NCI-H526 treated with DMSO at 0.1 percent for 48 hours (cell line): ENCODE measurements at places on chromosomes 2 and 18.
A peak's percentile ranks its signal among the peaks of the same experiment; 100 is the strongest.

DNA sequence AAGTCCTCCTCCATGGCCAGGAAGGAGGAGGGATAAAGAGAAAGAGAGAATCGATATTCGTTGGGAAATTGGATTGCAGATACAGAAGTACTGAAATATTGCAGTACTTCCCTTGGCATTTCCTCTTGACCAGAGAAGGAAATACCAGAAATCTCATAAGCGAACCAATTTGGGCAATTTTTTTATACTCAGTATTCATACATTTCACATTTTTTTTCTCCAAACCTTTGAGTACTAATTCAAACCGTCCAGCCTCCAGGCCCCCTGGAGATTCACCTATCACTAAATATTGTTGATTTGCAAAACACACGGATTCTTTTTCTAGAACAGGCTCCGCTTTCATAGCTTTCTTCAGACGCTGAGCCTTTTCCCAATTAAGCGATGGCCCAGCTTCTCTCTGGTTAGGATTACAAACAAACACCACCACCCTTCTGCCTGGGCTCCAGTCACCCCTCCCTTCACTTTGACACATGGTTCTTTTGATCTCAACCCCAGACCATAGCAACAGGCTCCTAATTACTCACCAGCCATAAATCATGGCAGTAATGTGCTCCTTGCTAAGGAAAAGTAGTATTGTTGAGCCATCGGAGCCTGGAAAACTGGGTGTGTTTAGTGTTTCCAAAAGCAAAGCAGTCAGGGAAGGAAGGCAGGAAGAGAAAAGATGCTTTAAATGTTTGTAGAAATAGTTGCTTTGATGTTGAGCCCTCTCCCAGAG, 138.4 kb upstream of the CCDC68 start:
- DNase-seq: no peak

DNA sequence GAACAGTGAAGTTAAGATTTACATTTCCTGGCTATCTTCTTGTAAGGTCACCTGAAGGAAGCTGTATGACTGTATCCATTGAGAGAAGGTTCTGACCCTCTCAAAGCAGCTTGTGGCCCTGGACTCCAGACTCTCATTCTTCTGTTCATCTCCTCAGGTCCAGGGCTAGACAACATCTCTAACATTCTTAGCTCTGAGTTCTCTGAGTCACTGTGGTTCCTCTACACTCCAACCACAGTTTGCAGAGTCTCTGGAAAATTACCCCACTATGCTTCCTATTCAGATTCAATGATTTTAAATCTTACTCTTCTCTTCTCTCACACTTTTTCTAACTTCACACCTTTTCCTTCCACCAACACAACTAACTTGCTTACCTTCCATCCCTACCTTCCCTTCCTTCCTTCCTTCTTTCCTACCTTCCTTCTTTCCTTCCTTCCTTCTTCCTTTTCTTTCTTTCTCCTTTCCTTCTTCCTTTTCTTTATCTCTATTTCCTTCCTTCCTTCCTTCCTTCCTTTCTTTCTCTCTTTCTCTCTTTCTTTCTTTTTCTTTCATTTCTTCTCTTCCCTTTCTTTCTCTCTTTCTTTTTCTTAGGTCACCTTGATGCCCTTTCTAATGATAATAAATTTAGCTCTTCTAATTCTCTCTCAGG, 824.3 kb upstream of the ZEB2 start:
- DNase-seq: no peak

DNA sequence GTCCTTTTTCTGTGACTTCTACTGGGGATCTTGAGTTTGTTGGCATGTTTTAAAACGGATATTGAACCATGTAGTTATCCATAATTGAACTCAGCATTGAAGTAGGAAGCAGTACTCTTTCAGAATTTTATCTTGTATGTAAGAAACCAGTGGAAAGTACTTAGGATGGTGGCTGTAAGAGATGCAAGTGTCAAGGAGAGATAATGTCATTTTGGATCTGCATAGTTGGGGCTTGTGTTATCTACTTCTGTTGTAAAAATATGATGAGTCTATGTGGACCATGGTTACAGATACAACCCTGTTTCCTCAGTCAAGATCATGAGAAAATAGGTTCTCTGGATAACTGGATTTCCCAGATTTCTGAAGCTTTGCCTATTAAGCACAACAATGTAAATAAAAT, 113.7 kb downstream of the NAB1 start:
- no peak for DNase-seq

GRCh38 chr2:239240414-239240881, 160.4 kb downstream of the HDAC4 start:
- DNase-seq: peak; percentile 69

DNA sequence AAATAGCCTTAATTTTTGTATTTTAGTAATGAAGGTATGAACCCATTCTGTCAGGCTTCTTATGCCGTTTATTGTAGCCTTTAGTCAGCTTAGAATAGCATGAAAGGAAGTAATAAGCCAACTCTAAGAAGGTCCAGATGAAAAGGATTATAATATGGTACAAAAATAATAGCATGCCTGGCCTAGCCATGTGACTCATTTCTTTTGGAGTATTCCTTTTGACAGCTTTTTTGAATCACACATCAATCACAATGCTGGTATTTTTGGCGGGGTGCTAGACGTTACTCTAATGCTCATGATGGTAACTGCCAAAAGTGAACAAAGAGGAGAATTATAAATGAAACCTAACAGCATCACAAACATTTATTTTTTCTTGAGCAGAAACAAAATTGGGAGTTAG, 19.9 kb downstream of the FMNL2 start:
- no peak for DNase-seq

DNA sequence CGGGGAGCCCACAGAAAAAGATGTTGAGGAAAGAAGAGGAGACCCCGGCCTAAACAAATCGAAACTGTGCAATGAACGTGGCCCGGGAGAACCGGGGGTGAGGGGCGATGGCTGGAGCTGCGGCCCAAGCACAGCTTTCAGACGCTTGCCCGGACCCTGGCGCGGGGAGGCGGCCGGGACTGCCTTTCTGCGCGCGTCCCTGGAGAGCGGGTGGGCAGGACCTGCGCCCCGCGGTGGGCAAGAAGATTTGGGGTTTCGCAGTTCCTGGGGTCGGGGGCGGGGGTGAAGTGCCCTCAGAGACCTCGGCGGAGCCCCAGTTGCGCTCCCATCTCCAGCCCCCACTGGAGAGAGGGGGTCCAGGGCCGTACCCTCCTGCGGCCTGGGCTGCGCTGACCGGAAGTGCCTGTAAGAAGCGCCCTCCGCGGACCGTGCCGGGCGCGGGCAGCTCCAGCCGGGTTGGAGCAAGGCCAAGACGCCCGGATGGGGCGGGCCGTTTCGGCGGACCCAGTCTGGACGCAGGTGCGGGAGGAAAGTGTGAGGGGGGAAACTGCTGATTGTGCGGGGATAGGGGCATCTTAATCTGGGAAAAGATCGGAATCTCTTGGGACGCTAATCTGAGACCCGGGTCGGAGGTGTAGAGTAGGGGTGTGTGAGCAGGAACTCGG, 11.6 kb downstream of the EN1 start:
- no peak for DNase-seq

DNA sequence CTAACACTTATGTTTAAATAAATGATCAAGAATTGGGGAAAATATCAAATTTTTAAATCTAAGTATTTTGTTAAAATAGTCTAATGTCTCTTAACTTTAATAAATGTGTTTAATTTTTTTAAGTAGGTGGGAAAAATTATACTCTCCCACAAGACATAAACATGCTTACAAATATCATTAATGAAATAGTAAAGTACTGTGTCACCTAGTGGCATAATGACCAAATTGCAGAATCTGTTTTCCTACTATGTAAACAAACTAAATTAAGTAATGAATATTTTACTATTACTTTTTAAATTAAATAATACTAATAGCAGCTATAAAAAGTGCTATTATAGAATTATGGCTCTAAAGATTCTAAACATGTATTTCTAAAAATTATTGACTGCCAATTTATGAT, 52.0 kb upstream of the CHAC2 start:
- DNase-seq: no peak

DNA sequence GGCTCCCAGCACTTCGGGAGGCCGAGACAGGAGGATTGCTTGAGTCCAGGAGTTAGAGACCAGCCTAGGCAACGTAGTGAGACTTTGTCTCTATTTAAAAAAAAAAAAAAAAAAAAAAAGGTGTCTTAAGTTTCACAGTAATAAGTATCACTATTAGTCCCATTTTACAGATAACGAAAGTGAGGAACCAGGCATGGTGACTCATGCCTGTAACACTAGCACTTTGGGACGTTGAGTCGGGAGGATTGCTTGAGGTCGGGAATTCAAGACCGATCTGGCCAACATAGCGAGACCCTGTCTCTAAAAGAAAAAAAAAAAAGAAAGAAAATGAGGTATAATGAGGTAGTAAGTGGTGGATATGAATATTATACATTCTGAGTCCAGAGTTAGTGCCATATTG, 2.5 kb downstream of the KCNJ13 start:
- no peak for DNase-seq

GRCh38 chr2:234399451-234400246, 97.2 kb downstream of the ARL4C start:
- DNase-seq: no peak

GRCh38 chr2:214066862-214067261, 344.0 kb upstream of the VWC2L start:
- DNase-seq: no peak

DNA sequence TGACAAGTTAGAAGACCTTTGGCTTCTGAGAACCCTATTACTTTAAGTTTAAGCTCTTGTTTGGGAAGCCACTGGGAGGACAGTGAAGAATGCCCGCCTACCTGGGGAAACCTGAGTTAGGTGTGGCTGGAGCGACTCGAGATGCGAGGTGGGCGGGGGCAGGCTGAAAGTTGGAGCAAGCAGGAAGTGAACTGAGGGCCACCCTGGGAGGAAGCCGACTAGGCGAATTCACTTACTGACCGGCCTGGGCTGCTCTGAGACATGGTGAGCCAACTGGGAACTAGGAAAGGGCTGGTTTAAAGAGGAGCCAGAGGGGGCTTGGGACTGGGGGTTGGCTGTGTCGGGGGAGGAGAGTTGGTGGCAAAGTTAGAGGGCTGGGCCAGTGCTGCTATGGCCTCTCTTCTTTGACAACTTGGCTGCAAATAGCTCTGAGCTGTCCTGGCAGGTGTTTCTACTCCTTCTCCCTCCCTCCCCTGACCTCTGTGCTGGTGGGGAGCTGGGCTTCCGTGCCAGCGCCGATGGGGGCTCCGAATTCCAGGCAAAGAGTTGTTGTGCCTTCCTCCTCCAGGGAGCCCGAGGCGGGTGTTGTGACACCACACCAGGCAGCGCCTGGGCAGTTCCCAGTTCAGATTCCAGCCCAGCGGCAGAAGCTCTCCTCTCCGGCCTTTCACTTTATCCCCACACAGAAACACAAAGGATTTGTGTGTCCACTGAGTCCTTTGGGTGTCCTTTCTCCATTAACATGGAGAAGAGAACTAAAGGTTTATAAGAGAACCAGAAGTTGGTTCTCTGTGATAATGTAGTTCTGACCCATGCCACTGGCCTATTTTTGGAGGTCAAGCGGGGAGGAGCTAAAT, at the start of gene VAMP8:
TSS of gene VAMP8 (plus strand) at position 201 of the 857 bp plus-strand sequence. CDS start at position 262, 61 bp downstream.
- peak; percentile 63 for DNase-seq

DNA sequence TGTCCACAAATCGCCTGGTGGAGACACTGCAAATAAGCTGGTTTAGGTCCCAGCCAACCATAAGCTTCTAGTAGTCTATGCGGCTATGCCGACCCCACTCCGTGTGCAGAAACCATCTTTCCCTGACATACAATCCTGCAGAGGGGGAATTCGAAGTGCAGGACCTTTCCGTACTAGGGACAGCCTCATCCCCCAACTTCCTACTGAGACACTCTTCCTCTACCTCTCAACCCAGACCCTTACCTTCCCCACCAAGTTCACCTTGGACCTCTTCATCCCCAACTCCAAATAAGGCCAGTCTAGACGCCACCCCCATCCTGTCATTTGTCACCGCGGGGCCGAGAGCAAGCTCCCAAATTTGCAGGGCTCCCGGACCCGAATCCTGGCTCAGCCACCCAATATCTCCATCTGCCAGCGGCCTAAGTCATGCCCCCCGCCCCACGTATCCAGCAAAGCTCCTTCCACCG, 496 bp downstream of the SUCLG1 start:
- DNase-seq: no peak

DNA sequence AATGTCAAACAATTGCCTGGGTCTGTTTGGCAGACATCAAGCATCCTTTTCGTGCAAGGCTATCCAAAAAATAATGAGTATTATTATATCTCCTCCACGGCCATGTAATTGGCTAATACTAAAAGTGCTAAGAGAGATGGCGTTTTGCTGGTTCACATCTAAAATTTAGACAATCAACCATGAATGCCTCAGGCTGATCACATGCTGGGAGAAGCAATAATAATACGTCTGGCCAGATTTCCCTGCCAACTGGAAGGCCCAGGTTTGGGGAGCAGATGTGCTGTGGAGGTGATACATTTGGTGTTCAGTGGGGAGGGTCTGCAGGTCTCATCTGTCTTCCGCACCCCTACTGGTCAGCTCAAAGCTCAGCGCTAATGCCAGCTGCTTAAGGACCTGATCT, 60.3 kb upstream of the CREB1 start:
- DNase-seq: no peak

DNA sequence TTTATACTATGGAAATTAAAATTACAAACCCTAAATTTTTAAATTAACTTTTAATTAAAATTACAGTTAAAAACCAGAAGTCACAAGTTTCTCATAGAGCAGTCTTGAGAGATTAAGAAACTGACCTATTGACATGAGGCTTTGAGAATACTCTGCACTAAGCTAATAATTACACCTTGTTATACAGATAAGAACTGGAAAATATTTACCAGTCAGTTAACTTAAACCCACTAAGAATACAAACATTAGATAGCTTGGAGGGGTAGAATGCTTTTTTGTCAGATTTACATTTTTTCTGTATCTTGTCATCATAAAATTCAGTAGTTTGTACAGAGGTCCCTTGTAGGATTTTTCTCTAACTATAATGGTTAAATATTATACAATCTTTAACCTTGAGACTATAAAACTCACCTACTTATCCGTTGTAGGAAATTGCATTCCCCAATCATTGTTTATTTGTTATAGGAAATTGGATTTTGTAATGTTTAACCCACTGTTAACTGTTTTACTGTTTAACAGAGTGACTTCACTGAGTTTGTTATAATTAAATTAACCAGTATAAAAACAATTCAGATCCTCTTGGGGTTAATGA, 219.7 kb upstream of the PKDCC start:
- DNase-seq: no peak

GRCh38 chr2:13686262-13686661, 946.3 kb upstream of the LRATD1 start:
- no peak for DNase-seq

DNA sequence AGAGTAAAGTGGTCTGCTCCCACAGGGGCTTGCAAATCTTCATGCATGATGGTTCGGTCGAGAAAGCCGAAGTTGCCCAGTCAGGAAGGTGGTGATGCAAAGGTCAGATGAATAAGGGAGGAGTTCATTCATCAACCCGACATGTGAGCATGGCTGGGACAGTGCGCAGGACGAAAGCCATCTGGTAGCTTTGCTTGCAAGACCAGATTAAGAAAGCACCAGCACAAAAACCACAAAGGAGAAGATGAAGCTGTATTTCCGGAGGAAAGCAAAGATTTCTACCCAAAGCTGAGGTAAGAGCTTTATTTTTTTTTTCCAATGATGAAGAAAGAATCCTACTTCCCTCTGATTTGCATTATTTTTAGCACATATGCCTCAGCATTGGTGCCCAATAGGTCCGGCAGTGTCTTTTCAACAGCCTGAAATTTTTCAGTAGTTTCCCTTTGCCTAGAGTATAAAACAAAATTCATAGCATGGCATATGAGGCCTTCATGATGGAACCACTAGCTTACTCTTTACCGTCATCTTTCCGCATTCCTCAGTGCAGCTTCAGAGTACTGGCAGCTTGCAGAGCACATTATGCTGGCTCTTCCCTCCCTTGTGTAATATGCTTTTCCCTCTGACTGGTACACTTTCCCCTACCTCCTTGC, 112.0 kb upstream of the THOC1 start:
- no peak for DNase-seq
